Sciatic nerve (tissue), 2 donors: ENCODE measurements at places on chromosomes 13 and 19. TPM values are rescaled to one million over a fixed set of nuclear protein-coding genes. Genes with fewer than 3 reads are reported as not detected.

DNA sequence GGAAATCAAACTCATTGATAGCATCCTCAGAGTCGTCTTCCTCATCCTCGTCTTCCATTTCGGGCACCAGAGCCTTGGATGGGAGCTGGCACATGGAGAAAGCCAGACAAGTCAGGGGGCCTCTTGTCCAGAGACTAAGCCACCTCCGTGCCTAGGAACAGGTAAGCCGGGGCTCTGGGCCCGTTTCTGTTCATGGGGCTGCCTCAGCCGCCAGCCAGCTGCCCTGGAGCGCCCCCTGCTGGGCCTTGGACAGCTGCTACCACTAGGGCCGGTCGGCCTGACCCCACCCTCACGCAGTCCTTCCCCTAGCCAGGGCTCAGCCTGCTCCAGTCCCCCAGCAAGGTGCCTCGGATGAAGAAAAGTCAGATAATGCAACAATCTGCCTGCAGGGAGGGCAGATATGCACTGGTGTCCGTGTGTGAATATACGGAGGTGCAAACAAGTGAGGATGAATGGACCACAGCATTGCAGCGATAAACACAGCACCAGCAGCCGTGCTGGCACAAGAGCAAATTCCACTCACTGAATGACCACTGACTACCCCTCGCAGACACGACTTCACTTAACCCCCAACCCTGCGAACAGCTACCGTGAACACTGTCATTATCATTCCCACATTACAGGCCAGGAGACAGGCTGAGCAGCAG, 11.9 kb upstream of the PRKD2 start:
- DNase-seq, result peak; percentile 84

- no peak for DNase-seq
Measured at GRCh38 chr13:112947796-112948195, 21.2 kb upstream of the MCF2L start.

- DNase-seq, result peak; percentile 84
Measured at GRCh38 chr19:35903550-35904179, 1.3 kb downstream of the HCST start.

- no peak for DNase-seq
Measured at GRCh38 chr13:28753946-28754345, 35.2 kb upstream of the SLC46A3 start.

DNA sequence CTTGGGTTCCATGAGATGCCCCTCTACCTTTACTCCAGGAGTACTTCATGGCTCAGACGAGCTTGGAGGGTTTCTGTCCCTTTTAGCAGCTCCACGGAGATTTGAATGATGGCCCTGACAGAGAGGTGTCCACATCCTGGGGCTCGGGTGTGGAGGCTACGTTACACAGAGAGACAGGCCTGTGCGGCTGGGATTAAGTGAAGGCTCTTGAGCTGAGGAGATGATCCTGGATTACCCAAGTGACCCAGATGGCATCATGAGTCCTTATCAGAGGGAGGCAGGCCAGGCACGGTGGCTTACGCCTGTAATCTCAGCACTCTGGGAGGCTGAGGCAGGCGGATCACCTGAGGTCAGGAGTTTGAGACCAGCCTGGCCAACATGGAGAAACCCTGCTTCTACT, 12.4 kb downstream of the DPP9 start:
- no peak for DNase-seq

- no peak for DNase-seq
Measured at GRCh38 chr19:35908010-35908441, at the start of gene TYROBP. TYROBP (minus strand) TSS chr19:35908295; CDS start chr19:35908228, 67 bp downstream.

GRCh38 chr13:33445024-33445423, 159.5 kb upstream of the STARD13 start:
- no peak for DNase-seq

FAM216B gene
- total RNA-seq, result not detected

PSG6 gene
- not detected for total RNA-seq

DNA sequence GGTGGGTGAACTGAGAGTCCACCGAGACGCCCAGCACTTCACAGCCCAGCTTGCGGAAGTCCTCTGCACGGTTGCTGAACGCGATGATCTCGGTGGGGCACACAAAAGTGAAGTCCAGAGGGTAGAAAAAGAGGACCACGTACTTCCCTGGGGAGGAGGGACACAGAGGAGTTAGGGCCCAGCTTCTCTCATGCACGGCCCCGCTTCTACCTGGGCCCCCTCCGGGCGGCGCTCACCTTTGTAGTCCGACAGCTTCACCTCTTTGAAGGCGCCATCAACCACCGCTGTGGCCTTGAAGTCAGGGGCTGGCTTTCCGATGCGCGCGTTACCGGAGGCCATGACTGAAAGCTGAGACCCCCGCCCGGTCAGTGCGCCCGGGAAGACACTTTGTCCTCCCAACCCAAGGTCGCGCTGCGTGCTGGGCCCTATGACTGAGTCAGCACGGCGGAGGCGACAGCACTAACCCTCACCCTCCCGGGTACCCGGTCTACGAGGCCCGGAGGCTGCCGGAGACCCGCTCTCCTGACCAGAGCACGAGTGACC, 606 bp downstream of the PRDX2 start:
- DNase-seq, result peak; percentile 66

DNA sequence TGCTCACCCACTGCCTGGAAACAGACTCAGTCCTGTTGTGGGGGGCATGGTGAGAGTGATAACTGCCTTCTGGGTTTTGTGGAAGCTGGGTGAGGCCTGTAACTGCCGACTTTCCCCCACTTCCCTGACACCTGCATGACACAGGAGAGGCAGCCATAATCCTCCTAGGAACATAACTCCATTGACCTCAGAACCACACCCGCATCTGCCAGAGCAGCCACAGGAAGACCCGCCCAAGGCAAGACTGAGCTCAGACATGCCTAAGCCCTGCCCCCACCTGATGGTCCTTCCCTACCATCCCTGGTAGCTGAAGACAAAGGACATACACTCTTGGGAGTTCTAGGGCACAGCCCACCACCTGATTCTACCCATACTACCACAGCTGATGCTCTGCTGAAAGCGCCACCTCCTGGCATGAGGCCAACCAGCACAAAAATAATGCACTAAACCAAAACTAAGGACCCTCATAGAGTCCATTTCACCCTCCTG, 326.7 kb downstream of the RBM26 start:
- DNase-seq, result no peak

SYMPK gene
- total RNA-seq, result 60.9 TPM

GRCh38 chr19:46372901-46373490, 26.1 kb downstream of the PPP5C start:
- DNase-seq, result peak; percentile 50

DNA sequence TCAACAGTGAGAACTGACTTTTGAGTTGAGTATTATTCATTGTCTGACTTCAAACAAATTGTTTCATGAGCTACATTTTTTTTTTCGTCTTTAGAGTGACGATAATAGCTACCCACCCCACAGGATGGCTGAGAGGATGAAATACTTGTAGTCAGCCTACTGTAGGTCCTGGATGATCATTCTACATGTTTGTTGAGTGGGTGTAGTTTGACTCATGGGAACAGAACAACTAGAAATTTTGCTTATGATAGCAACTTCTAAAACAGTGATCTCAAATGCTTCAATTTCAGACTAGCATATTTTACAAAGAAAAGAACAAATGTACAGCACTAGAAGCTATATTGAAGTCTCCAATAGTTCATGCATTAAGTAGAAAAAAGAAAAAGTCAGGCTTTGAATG, 651.8 kb downstream of the PCDH9 start:
- no peak for DNase-seq

GRCh38 chr13:33610438-33611120, 207.4 kb upstream of the RFC3 start:
- DNase-seq, result peak; percentile 69

PRR22 gene
- 1.0 TPM for total RNA-seq

- no peak for DNase-seq
Measured at GRCh38 chr19:3535563-3535965, 3.4 kb upstream of the TEKTIP1 start.

CCL25 gene
- total RNA-seq, result not detected

DNA sequence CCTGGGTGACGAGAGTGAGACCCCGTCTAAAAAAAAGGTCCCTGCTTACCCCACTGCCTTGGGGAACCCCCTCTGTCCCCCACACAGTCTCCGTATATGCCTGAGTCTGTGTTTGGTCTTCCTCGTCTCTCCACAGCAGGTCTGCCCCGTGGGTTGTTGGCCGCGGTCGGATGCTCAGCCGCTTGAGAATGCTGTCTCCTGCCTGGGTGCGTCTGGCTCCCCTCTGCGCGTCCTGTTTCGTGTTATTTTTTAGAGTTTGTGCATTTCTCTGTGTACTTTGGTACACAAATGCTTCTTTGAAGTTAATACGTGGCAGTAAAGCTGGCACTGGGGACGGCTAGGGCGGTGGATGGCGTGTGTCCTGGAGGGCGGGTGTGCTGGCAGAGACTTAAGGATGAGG, 34.9 kb downstream of the KDM4B start:
- DNase-seq, result no peak

DNA sequence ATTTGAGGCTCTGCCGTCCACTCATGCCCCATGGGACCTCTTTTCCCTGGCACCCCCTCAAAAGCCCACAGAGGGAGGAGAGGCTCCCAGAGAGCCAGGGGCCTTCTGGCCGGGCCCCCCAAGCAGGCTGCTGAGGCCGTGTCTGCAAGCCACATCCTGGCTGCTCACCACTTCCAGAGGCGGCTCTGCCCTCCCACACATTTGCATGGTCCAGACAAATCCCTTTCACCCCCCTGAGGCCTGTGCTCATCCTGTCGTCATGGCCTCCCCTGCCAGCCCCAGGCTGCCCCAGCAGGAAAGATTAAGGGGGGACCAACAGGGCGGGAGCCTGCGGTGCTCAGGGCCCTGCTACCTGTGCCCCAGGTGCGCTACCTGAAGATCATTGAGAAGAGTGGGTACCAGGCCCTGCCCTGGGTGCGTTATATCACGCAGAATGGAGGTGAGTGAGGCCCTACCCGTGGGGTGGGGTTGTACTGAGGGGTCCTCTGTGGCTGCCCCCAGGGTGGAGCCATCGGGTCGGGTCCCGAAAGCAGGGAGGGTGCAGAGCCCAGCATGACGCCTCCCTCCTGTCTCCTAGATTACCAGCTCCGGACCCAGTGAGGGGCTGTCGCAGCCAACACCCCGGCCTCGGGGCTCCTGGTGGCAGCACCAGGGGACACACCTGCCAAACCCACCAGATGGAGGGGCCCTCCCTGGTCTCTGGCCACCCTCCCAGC, 36.3 kb downstream of the AP1M1 start:
- peak; percentile 56 for DNase-seq

- no peak for DNase-seq
Measured at GRCh38 chr13:107441279-107441678, 774.1 kb downstream of the LIG4 start.

GRCh38 chr13:76991432-76991795, 467 bp upstream of the CLN5 start:
- no peak for DNase-seq
